ENCODE measurements at places on chromosomes 6 and 20.

GRCh38 chr20:13262302-13262650 lies 41.2 kb downstream of the ISM1 start:
- DNase-seq, result no peak

DNA sequence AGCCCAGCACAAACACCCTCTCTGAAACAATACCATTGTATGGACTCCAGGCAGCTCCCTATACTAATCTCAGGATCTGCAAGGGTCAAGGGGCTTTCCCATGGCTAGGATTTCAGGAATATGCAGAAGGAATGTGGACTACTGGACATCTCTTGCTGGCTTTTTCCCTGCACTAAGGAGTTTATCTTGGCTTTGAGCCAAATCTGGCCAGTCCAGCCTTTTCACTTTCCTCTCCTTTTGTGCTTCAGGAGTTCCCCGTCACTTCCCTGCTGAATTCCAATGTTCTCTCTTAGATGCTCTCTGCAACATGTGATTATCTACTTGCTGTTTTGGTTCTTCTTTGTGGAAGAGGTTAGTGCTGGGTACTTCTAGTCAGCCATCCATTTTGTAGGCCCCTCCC lies 568.2 kb downstream of the HDGFL1 start:
- DNase-seq, result no peak

DNA sequence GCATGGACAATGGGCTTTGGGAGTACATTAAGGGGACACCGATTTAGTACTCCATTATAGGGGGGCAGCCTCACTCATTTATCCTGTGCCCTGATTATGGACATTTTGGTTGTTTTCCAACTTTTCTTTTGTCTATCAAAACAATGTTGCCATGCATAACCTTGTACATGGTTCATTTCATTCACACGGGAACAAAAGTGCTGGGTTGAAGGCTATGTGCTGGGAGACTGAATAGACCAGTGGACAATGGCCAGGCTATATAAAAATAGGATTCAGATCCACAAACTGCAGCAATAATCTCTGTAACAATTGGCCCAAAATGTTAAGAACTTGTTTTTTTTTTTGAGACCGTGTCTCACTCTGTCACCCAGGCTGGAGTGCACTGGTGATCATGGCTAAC lies 100.7 kb upstream of the GMDS start:
- no peak for DNase-seq

DNA sequence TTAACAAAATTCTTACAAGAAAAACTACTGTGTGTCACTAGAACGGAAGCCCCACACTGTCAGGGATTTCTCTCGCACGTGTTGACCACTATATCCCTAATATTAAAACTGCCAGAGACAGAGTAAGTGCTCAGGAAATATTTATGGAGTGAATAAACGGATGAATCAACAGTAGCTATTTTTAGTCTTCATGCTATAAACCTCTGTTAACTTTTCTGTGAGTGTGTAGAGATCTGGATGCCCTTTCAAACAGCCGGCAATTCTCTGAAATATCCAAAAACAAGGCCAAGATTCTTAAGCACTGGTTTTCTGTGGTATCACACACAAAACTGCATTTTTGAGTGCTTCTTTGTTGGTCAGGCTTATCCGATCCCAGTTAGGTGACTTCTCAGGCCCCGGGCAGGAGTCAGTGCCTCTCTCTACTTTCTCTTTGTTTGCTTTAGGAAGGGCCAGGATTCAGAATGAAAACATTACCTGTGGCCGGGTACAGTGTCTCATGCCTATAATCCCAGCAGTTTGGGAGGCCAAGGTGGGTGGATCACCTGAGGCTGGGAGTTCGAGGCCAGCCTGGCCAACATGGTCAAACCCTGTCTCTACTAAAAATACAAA lies 15.7 kb downstream of the ATP9A start:
- no peak for DNase-seq

DNA sequence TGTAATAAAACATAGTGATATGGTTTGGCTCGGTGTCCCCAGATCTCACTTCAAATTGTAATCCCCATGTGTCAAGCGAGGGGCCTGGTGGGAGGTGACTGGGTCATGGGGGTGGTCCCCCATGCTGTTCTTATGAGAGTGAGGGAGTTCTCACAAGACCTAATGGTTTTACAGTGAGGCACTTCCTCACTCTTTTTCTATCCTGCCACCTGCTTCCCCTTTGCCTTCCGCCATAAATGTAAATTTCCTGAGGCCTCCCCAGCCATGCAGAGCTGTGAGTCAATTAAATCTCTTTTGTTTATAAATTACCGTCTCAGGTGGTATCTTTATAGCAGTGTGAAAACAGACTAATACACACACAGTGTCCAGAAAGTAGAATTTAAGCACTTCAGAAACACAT lies 78.5 kb downstream of the REPS1 start:
- no peak for DNase-seq
